Hematopoietic multipotent progenitor cell treated with erythropoietin and hydrocortisone succinate and interleukin-3 and kit ligand, for 15 days (in vitro differentiated cells): ENCODE measurements at places on chromosomes 16 and 17.

- DNase-seq = no peak
These were observed 151.2 kb downstream of the TANC2 start for GRCh38 chr17:63116967-63117830.

DNA sequence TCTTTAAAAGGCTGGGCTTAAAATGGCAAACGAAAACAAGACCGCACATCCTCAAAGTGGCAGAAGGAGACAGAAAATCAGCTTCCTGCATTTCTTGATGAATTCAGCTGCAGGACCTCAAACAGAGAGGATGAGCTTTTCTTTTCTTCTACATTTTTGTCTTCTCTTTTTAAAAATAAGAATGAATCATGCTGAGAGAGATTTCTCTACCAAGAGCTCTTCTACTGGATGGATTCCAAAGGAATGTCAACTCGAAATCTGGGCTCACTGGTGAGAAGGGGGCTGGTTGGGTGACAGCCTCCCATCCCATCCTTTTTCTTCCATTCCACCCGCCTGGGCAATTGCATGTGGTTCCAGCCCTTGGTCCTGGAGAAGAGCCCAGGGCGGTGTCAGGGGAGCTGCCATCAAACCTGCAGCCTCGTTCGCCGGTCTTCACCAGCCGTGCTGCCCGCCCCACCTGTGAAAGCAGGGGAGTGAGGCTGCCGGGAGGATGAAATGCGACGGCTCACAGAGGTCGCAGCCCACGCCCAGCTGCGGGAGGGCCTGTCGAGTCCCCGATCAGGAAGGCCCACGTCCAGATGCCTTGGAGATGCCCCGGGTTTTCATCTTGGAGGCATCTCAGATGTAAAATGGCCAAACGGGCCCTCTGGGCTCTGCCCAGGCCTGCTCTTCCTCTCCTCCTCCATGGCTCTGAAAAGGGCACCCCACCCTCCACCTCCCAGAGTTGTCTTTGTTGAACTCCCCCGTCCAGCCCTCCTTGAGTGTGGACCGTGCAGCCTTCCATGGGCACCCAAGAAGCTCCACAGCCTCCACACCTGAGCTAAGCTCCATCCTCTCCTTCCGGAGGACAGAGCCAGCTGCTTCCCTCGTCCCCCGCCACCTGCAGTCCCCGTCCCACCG lies 121.9 kb downstream of the FOXL1 start:
- no peak for DNase-seq

DNA sequence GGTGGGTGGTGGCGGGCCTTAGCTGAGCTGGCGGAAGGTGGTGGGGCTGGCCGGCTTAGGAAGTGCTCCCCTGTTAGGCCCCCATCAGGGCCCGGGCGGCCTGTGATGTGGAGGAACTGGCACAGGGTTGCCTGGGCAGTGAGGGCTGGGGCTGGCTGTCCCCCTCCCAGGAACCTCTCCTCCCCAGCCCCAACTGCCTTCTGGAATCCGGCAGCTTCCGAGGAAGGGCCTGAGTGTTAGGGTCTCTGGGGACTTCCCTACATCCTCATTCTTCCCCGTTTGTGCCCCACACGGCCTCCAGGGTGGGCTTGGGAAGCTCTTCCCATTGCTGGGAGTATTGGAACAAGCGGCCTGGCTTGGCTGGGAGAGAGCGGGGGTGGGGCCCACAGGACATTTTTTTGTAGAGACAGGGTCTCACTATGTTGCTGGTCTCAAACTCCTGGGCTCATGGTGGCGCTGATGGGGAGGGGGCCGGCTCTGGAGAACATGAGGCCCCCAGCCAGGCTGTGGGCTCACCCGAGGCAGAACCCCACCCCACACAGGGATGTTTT lies 89.9 kb upstream of the CIBAR2 start:
- no peak for DNase-seq

- DNase-seq = no peak
These were observed 33.2 kb upstream of the MEAK7 start for GRCh38 chr16:84537491-84538151.

- DNase-seq = no peak
These were observed 35.9 kb downstream of the HSBP1 start for GRCh38 chr16:83843657-83844056.

DNA sequence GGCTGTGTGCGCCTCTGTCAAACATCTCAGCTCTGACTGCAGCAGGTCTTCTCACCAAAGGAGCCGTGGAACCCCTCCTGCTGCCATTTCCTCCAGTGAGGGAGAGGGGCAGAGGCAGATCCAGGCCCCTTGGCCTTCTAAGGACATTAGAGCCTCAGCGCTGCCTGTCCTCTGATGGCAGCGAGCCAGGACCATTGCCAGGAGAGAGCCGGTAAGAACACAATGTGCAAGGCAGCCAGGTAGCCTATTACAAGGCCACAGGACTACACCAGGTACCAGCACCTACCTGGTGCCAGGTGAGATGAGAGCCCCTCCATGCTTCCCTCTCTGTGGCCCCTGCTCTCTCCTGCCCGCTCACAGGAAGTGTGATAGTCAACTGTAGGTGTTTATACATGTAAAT lies 11.0 kb downstream of the LRRC75A start:
- no peak for DNase-seq

DNA sequence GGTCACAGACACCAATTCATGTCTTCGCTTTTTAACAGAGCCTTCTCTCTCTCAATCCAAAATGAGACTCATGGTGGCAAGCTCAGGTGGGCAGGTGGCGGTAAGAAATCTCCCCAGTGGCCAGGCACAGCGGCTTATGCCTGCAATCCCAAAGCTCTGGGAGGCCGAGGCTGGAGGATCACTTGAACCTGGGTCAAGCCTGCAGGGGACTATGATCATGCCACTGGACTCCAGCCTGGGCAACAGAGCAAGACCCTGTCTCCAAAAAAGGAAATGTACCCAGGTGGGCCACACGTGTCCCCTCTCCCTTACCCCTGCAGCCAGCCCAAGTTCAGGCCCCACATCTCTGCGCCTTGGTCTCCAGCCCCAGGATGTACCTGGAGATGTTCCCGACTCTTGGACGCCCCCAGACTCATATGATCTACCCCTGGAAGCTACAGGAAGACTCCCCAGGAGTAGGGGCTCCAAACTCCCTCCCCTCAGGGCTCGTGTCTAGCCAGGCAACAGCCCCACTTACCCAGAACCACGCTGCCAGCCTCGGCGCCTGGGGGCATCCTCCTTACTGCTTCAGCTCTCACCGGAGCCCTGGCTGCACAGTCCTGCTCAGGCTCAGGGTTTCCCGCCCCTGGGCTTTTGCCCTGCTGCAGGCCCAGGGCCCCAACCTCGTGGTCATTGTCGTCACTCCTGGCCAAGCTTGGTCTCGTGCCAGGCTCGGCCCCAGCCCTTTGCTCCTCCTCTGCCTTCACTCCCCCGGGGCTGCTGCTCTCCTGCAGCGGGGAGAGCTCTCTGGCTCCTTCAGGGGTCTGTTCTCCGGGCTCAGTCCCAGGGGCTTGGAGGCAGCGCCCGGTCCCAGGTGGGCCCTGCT lies 16.2 kb downstream of the MYLK3 start:
- no peak for DNase-seq

DNA sequence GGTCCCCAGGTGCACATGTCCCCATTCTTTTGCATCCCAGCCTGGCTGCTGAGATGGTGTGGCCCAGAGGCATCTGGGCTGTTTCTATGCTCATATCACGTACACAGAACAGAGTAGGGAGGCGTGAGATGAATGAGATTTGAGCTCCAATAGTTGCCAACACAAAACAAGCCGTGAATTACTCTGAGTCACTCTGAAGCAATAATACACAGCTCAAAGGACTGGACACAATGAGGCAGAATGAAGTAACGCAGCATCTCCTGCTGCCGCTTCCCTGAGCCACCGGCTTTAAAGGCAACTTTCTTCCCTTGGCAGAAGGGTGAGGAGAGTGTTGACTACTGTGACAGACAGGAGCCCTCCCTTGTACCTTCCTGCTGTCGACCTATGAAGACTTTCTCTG lies 33.9 kb upstream of the CLEC18B start:
- no peak for DNase-seq

DNA sequence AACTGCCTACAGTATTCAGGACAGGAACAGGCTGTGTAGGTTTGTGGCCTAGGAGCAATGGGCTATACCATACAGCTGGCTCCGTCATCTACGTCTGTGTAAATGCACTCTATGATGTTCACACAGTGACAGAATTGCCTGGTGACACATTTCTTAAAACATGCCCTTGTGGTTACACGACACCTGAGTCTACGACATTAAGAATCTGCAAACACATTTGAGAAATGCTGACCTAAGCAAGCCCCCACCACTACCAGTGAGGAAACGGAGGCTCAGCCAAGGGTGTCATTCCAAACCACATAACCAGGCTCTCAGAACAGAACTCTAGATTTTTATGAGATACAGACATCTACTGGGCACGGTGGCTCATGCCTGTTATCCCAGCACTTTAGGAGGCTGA lies 23.5 kb downstream of the USP36 start:
- no peak for DNase-seq

DNA sequence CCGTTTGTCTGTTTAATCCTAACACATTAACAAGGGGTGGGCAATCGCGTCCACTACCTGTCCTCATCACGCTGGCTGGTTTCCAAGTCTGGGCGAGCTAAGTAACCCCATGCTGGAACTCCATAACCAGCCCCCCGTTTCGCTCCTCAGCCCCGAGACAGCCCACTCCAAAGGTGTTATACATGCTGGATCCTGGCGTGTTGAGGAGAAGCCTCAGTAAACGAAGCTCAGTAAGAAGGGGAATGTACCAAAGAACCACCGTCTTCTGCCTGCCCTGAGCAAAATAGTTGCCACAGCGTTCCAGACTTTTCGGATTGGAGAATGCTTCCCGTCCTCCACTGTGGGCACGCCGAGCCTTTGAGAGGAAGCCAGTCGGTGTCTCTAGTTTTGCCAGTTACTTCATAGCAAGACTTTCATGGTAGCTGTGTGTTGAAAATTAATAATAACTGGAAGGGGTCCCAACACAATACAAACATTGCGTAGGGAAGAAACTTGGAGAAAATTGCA lies 16.1 kb upstream of the C17orf78 start:
- no peak for DNase-seq

GRCh38 chr16:4882633-4883285 lies 35.5 kb downstream of the UBN1 start:
- no peak for DNase-seq

- DNase-seq = no peak
These were observed 7.7 kb downstream of the JPT1 start for GRCh38 chr17:75146592-75146991.

- DNase-seq = no peak
These were observed 235.3 kb downstream of the SEC14L1 start for GRCh38 chr17:77375917-77376651.

DNA sequence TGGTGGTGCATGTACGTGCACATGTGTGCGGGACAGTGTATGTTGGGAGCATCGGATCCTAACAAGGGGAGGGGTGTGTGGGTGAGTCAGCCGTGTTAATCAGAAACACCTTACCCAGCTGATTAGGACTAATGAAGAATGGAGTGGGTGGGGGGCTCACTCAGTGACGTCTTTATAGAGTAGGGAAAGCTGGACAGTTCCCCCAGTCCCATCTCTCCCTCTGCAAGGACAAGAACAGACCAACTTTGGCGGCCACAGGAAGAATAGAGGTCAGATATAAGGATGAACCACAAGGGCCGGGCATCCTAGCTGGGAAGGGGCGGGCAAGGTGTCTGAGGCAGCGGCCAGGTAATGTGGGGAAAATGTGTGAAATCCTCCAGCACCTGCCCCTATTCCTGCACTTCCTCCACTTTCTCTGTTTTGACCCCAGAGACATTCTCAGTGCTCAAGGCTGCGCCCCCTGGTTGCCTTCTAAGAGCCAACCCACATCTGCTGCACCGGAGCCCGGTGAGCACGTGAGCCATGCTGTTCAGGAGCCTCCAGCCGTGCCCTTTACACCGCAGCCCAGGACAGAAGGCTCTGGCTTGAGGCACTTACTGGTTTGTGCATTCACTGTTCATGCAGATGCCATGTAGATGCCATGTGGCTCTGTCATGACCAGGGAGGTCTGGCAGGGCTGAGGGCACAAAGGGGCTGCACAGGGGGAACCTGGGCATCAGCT lies 18.9 kb upstream of the TBX21 start:
- no peak for DNase-seq
